ENCODE measurements at places on chromosomes 7 and 10.

GRCh38 chr10:129364949-129365348 lies 102.1 kb upstream of the MGMT start:
- H3K4me3 ChIP-seq, result no peak overlapping the region
- DNase-seq, result no peak
- no peak overlapping the region for H3K27ac ChIP-seq
- no peaks in the 10 kb centered on the region for H3K36me3 ChIP-seq
- no peaks in the 10 kb centered on the region for H3K4me1 ChIP-seq

GRCh38 chr10:87685832-87686574 lies 26.3 kb downstream of the PAPSS2 start:
- no peak overlapping the region for H3K27ac ChIP-seq
- H3K4me1 ChIP-seq, result peaks cover under 1% of the 10 kb centered on the region
- no peak overlapping the region for H3K4me3 ChIP-seq
- DNase-seq, result no peak
- H3K36me3 ChIP-seq, result no peaks in the 10 kb centered on the region

GRCh38 chr10:88833156-88833555 lies 18.5 kb downstream of the ANKRD22 start:
- H3K27ac ChIP-seq, result no peak overlapping the region
- H3K36me3 ChIP-seq, result no peaks in the 10 kb centered on the region

GRCh38 chr7:77391230-77391629 lies 24.9 kb downstream of the GSAP start:
- H3K4me3 ChIP-seq, result no peak overlapping the region
- no peak overlapping the region for H3K27ac ChIP-seq
- no peaks in the 10 kb centered on the region for H3K4me1 ChIP-seq
- no peaks in the 10 kb centered on the region for H3K36me3 ChIP-seq
- no peak for DNase-seq

DNA sequence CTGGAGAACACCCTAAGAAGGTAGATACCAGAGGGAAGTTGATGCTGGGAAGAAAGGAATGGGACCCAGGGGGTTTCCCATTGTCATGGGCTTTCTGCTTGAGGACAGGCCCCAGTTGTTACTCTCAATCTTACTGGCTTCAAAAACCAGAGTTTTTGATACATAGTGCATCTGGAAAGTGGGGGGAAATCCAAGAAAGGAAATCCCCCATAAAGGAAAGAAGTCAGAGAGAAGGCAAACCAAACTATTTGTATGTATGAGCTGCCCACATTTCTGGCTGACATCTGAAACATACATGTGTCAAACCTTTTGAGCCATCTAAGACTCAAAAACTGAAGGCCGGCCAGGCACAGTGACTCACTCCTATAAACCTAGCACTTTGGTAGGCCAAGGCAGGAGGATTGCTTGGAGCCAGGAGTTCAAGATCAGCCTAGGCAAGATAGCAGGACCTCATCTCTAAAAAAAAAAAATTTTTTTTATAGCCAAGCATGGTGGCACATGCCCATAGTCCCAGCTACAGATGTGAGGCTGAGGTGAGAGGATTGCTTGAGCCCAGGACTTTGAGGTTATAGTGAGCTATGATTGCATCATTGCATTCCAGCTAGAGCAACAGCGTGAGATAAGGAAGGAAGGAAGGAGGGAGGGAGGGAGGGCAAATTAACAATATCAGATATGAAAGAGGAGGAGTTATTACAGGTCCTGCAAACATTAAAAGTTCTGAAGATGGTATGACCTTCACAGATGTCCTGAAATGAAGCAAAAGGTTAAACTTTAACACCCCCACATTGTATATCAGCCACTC lies 6.7 kb upstream of the COA1 start:
- no peaks in the 10 kb centered on the region for H3K36me3 ChIP-seq
- no peak overlapping the region for H3K27ac ChIP-seq
- no peak overlapping the region for H3K4me3 ChIP-seq
- H3K4me1 ChIP-seq, result peaks cover 3% of the 10 kb centered on the region

- no peak overlapping the region for H3K4me3 ChIP-seq
- no peak overlapping the region for H3K27ac ChIP-seq
Measured at GRCh38 chr10:47025540-47026300, 114.5 kb downstream of the PTPN20 start.

GRCh38 chr7:46157404-46157803 lies 236.3 kb upstream of the IGFBP3 start:
- no peaks in the 10 kb centered on the region for H3K36me3 ChIP-seq
- no peaks in the 10 kb centered on the region for H3K4me1 ChIP-seq
- no peak overlapping the region for H3K27ac ChIP-seq
- no peaks in the 10 kb centered on the region for H3K27me3 ChIP-seq

DNA sequence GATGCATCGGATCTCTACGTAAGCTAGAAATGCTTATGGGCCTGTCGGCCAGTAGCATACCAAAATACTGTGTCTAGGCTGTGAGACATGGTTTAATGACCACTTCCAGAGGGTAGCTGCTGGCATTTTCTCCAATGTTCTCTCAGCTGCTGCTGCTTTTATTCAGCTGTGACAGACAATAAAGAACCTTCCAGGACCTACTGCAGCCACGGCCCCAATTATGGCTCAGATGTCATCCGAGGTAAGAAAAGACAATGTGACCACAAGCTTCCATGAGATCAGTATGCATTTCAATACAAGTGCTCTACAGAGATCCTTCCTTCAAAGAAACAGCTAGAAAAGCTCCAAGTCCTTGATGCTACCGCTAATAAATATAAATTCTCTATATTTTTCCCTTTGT lies 256.2 kb downstream of the SDHAF3 start:
- no peaks in the 10 kb centered on the region for H3K4me1 ChIP-seq
- no peak overlapping the region for H3K27ac ChIP-seq
- no peak for DNase-seq
- H3K36me3 ChIP-seq, result no peaks in the 10 kb centered on the region
- H3K27me3 ChIP-seq, result no peaks in the 10 kb centered on the region

DNA sequence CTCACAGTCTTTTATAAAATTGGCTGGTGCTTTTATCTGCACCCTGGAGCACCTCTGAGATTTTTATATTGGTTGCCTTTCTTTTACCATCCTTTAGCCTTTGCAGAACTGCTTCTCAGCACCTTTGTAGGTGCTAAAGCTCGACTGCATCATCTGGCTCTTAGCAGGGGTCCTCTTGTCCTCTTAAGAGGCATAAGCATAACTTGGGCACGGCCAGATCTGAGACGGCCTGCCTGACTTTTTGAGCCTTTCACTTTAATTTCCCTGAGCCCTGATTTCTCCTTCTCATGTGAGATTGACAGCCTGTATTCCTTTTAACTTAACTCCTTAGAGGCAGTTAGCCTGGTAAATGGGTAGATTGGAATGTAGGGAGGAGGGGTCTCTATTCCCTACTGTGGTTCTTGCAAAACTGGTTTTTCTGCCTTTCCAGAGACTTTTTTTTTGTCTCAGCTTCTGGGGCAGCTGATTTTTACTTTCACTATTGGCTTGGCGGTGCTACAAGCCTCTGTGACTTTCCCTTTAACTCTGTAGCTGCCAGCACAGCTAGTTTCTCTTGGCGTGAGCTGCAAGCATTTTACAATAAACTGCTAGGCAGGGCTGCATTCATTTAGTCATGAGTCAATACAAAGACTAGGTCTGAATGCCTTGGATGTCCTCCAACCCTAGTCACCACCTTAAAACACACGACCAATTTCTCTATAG lies 24.0 kb downstream of the ZPBP start:
- H3K4me1 ChIP-seq, result no peaks in the 10 kb centered on the region
- DNase-seq, result no peak
- H3K36me3 ChIP-seq, result no peaks in the 10 kb centered on the region

GRCh38 chr10:132578287-132578951 lies 40.8 kb downstream of the INPP5A start:
- H3K4me1 ChIP-seq, result peaks cover 14% of the 10 kb centered on the region
- no peaks in the 10 kb centered on the region for H3K27me3 ChIP-seq
- DNase-seq, result no peak
- no peaks in the 10 kb centered on the region for H3K36me3 ChIP-seq
- no peak overlapping the region for H3K27ac ChIP-seq
- H3K4me3 ChIP-seq, result no peak overlapping the region
